ENCODE measurements at places on chromosomes 3 and 15.

DNA sequence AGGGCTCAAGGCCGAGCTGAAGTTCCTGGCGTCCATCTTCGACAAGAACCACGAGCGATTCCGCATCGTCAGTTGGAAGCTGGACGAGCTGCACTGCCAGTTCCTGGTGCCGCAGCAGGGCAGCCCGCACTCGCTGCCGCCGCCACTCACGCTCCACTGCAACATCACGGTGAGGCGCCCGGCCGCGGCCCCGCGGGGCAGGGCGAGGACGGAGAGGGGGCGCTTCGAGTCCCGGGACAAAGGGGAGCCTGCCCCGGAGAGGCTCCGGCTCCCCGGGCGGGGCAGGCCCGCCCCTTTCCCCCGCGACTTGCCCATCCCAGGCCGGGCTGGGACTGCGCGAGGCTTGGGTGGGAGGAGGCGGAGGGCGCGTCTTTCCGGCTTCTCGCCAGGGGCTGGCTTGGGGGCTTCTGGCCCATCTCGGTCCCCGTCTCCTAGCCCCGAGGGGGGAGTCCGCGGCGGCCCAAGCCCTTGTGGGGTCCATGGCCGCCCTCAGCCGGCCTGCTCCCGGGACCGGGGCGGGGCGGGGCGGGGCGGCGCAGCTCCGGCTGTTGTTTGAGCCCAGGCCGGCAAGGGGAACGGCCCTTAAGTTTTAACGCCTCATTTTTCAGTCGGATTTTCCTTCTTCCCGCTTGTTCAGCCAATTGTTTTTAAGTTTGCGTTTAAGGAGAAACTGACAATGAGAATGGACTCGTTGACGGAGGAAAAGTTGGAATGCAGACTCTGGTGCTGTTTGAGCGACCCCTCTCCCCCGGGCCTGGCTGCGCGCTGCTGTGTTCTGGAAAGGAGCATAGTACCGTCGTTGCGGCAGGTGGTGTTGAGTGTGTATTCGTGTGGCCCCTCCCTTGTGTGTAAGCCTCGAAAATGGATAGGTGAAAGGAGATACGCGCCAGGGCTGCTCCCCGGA is 683 bp downstream of the UBE2Q2 start:
- no peak for DNase-seq

GRCh38 chr3:51375571-51375970 is 9.5 kb upstream of the MANF start:
- DNase-seq, result no peak

GRCh38 chr15:45276831-45277230 is 24.8 kb downstream of the SLC28A2 start:
- DNase-seq, result no peak

DNA sequence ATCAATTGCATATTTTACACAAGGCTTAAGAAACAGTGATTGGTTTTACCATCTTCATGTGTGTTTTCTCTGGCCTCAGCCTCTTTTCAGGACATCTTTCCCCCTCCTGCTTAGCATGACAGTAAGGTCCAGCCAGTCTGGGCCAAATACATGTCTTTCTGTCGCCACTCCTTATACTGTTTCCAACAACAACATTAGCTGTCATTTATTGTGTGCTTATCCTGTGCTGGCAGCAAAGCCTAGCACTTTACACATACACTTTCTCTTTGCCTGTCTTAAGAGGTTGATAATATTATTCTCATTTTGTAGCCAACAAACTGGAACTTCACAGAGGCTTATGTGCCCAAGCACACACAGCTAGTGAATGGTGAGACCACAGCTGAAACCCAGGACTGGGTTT is 37.8 kb downstream of the B3GALNT1 start:
- DNase-seq, result no peak

- peak; percentile 45 for DNase-seq
Measured at GRCh38 chr3:10602769-10603768, 97.7 kb upstream of the ATP2B2 start.

DNA sequence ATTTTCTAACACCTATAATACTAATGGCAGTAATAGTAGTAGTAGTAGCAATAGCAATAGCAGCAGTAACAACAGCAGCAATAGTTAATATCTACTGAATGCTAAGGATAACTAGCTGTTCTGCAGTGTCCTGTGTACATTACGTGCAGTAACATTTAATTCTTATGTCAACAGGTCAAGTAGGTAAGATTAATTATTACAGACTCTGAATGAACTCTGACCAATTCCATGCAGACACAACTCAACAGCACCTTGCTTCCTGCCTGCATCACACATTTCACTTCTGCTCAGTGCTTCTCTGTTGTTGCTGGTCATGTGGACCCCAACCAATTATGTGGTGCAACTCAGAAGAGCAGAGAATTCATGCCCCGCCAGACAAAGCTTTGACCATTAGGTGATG is 39.9 kb upstream of the ARHGEF26 start:
- no peak for DNase-seq

DNA sequence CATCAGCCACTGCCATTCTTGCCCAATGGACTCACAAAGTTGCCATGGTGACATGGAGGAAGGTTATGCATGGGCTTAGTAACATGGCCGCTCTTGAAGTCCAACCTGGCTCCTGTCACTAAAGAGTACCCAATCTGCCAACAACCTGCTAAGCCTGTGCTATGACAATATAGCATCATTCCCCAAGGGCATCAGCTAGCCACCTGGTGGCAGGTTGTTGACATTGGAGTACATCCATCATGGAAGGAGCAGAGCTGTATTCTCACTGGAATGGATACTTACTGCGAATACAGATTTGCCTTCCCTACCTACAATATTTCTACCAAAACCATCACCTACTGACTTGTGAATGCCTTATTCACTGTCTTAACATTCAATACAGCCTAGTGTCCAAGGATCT is 138.9 kb upstream of the RORA start:
- DNase-seq, result no peak

DNA sequence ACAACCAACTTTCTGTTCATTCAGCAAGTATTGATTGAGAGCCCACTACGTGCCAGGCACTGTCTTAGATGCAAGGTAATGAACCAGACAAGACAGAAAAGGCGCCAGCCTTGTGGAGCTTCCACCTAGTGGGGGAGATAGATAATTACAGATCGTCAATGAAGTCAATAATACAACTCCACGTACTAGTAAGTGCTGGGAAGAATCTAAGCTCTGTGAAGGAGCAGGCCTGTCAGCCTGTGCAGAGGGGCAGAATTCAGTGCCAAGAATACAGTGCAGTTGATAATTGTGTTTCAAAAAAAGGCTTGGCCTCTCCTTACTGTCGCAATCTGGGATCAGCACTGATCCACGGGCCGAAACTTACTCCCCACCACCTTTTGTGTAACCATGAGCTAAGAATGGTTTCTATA is 186.3 kb downstream of the FEZF2 start:
- DNase-seq, result no peak

DNA sequence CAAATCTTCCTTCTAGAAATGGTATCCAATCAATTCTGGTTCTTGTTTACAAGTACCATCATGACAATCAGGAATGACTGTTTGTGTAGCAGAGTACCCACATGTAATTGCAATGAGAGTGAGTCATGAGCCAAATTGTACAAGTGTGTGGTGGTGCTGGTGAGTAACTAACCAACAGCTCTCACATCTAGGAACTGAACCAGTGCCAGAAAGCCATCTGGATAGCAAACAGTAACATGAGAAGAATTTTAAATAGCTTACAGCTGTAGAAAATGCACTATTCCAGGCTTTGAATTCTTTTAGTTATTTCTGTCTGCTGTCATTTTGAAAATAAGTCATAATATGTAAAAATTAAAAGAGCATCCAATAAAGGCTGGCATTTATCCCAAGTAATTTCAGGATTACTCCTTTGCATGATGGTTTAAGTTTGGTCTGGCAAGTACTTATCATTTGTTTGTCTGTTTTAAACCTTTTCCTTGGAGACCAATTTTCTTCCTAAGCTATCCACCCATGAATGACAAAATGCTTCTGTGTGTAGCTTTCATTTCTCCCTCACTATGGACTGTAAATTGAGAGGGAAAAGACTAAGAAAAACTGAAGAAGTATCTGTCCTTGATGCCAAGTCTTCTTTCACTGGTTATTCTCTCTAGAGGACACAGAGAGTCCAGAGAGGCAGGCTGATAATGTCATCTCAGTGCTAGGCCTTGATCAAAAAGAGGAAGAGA is 60.0 kb downstream of the PIK3CB start:
- DNase-seq, result peak; percentile 32

GRCh38 chr3:11379238-11379823 is 107.1 kb downstream of the ATG7 start:
- no peak for DNase-seq

DNA sequence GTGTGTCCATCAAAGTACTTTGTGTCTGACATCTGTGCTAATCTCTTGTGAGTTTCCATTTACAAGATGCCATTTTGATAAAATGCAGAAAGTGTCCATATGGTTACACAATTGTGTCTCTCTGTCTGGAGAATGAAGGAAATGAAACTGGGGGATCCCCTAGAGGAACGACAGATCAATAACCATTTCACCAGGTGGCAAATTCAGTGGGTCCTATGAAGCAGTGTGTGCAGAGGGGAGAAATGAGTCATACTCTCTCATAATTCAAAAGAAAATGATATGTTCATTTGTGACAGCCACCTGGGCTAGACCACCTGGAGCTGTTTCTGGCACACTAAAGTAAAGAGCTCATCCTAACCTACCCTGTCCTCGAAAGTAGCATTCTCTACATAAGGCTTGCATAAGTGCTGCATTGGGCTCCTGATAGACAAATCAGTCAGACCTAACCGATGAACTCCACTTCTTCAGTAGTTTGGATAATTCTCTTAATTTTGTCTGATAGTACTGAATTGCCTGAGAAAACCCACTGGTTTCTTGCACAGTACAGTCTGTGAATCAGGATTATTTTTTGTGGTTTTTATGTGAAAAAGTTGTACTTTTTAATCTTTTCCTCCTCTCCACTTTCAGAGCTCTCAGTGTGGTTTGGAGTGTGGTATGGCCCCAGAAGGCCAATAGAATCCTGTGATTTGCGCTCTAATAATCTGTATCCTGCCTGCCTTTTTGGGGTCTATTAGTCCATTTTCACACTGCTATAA is 10.3 kb upstream of the CD47 start:
- DNase-seq, result no peak

- DNase-seq, result no peak
Measured at GRCh38 chr3:182092662-182093262, 381.0 kb downstream of the SOX2 start.

DNA sequence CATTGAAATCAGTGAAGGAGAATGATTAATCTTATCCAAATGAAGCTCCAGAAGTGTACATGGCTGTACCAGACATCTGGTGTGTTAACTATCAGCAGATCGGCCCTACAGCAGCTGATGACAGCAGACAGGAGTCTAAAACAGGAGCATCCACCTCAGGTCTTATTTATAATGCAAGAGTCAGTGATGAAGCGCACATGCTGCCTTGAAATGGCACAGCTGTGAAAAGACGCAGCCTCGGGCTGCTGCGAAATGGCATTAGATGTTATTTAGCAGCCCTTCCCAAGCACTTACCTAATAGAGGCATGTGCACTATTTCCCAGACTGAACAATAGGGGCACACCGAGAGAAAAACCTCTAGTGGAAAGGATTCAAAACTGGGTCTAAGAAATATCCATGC is 472.3 kb upstream of the CBLB start:
- no peak for DNase-seq

DNA sequence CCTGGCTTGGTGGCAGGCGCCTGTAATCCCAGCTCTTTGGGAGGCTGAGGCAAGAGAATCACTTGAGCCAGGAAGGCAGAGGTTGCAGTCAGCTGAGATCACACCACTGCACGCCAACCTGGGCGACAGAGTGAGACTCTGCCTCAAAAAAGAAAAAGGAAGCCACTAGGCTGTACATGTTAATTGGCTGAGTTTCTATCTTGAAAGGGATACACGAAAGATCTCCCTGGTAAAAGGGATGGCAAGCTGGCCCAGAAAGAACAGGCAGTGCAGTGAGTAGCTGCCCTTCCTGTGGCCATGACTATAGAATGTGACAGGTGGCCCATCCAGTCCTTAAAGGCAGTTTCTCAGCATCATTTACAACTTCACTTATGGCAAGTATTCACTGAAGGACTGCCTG is 12.3 kb downstream of the LRIG1 start:
- DNase-seq, result no peak

- DNase-seq, result no peak
Measured at GRCh38 chr15:80679804-80680175, 15.3 kb upstream of the ABHD17C start.

DNA sequence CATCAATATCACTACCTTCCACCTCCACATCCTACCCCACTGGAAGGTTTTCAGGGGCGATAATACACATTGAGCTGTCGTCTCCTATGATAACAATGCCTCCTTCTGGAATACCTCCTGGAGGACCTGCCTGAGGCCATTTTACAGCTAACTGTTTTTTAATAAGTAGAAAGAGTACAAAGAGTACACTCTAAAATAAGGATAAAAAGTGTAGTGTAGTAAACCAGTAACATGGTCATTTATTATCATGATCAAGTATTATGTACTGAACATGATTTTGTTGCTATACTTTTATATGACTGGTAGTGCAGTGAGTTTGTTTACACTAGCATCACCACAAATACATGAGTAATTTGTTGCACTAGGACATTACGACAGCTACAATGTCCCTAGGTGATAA is 46.6 kb upstream of the SSR3 start:
- DNase-seq, result no peak

DNA sequence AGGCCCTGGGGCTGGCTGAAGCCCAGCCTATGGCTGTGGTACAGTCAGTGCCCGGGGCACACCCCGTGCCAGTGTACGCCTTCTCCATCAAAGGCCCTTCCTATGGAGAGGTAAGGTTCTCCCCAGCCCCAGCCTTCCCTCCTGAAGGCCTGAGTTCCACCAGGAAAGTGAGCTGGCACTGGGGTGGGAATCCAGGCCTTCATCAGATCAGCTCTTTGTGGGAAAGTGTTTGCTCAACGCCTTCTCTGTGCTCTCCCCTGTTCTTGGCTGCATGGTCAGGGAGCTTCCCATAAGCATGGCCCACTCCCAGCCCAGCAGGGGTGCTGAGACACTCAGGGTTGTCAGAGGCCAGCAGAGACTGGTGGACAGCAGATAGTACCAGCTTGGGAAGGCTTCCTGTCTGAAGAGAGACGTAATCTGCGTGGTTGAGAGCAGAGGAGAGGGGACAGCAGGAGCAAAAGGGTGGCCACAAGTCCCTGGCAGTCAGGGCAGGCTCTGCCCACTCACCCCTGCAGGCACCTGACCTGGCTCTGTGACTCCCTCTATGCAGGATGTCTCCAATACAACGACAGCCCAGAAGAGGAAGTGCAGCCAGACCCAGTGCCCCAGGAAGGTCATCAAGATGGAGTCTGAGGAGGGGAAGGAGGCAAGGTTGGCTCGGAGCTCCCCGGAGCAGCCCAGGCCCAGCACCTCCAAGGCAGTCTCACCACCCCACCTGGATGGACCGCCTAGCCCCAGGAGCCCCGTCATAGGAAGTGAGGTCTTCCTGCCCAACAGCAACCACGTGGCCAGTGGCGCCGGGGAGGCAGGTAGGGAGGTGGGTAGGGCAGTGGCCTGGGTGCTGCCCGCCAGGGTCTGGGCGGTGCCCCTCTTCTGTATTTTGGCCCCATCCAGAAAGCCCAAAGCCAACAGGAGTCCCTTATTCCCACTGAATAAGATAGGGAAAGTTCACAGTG is 38.4 kb downstream of the PML start:
- no peak for DNase-seq

- no peak for DNase-seq
Measured at GRCh38 chr15:98614681-98615080, 33.7 kb upstream of the IGF1R start.

Data from NCI-H187 treated with DMSO at 0.1 percent for 48 hours (cell line).